ENCODE measurements at places on chromosomes 4 and X.

DNA sequence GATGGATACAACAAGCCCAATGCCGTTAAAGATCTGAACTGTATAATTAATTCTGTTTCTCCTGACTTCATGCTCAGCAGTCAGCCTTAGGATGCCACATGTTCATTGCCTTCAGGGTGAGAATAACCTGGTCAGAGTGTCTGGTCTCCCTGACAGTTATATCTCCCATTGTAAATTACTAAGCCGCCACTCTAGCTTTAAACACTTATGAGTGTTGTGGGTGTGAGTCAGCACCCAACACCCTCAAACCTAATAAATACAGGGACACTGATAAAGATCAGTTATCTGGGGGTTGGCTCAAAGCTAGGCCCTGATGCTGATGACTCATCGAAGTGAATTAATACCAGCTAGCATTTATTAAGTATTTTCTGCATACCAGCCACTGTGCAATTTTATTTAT, 64.9 kb upstream of the DYNLT3 start:
- no peak for DNase-seq

- DNase-seq = no peak
These were observed 33.3 kb upstream of the FAM47C start for GRCh38 chrX:36974911-36975310.

DNA sequence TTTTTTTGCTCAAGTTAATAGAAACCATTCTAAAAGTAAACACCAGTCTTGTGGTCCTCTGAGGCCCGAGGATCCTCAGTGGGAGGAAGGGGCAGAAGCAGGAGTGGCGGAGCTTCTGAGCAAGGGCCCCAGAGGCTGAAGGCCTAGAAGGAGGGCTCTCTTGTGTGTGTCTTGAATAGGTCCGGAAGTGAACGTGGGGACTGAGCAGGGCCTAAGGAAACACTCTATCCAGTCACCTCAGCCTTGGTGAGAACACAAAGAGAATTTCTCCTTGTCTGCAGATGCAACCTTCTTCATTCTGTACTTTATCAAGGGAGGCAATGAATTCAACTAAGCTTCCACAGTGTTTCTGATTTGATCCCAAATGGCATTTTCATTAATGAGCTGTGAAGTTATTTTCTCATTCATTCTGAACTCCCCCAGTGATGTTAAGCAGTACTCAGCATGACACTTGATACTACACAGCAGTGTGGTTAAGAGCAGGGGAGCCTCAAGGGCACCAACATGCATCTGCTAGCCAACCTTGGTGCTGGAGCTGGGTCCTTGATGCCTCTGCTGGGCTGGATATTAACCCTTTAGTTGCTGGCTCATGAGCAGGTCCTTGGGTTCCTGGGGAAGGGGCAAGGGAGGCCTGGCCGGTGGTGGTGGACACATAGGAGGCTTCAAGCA, 64.7 kb downstream of the RBM47 start:
- no peak for DNase-seq

DNA sequence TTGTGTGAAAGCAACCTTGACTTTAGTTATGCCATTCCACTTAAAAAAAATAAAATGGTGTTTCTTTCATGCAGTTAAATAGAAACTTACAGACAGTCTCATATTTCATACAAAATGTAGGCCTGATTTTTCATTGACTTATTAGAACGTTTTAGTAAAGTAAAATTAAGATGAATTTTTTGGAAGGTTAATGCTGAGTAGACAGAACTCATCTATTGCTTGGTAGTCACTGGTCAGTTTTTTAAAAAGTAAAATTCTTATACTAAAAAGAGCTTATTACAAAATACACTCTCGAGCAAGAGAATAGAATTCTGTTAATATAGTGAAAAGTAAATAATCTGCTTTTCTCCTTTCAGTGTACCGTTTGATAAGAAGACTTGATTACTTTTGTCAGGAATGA, 21.4 kb upstream of the MOB1B start:
- DNase-seq = no peak

All from GM12878 (cell line).